ENCODE measurements at places on chromosomes 5 and 9. TPM values are rescaled to one million over a fixed set of nuclear protein-coding genes. Genes with fewer than 3 reads are reported as not detected.

SLC36A2 gene
- total RNA-seq = not detected

UGCG gene
- total RNA-seq = 130 TPM

GRCh38 chr5:29069104-29069402 lies 2030.7 kb upstream of the CDH9 start:
- no peak for DNase-seq

DNA sequence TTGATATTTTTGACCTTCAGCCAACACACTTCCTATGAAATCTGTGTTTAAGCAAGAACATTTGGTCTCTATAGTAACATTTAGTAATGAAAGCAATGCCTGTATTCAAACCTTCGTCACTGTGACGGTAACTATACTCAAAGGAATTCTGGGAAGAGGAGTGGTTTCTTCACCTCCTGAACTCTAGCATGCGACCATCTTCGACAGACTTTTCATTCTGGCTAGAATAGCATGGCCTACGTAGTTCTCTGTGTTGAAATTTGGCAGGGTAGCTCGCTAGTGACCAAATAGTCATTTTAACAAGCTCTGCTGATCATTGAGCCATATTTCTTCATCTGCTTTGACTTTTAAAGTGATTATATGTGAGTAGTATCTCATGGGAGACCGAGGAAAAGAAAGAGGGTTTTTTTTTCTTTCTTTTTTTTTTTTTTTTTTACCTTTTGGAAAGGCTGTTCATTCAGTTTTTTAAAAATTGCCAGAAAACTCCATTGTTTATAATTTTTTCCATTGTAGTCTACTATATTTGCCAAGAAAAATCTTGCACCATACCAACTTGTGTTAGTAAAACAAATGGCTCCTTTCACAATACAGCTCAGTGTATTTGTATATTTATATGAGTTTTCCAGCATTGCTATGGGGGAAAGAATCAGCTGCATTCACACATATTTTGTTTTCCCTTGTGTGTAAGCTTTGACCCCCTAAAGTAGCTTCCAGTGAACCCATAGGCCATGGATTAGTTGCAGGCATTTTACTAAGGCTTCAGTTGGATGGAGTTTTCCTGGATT lies 166.8 kb downstream of the NNT start:
- no peak for DNase-seq

SAXO1 gene
- total RNA-seq = not detected

GRCh38 chr9:125961072-125961471 lies 213.9 kb downstream of the PBX3 start:
- no peak for DNase-seq

- DNase-seq = peak; percentile 9
Observed at GRCh38 chr5:111641533-111642233, 115.3 kb downstream of the NREP start.

GRCh38 chr9:113296796-113297558 lies 6.2 kb downstream of the RNF183 start:
- no peak for DNase-seq

GADD45G gene
- not detected for total RNA-seq

Measured in HT1080 (cell line).